MV-4-11 (cell line): ENCODE measurements at places on chromosomes 3 and 15.

GRCh38 chr3:118485693-118486092, 549.0 kb downstream of the IGSF11 start:
- no peak for DNase-seq

- DNase-seq, result peak; percentile 22
Measured at GRCh38 chr3:120568598-120568997, 27.5 kb upstream of the NDUFB4 start.

- DNase-seq, result peak; percentile 49
Measured at GRCh38 chr3:105417525-105418289, 51.0 kb downstream of the ALCAM start.

GRCh38 chr3:130659911-130660310, 86.7 kb downstream of the PIK3R4 start:
- DNase-seq, result no peak

DNA sequence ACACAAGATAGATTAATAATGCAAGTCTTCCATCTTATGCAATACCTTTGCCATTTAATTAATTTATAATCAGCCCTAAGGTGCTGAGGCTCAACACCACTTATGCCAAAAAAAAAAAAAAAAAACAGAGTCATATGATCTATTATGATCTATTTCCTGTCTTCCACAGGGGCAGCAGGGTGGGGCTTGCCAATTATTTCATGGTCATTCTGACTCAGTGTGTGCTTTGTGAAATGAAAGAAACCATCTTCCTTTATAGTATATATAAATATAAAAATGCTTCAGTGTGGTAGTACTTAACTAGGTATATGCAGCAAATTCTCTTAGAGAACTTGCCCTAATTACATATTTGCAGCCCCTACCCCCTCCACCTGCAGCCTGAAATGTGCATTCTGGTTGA, 7.2 kb upstream of the RARB start:
- no peak for DNase-seq

- DNase-seq, result no peak
Measured at GRCh38 chr3:12280357-12280806, 8.5 kb upstream of the PPARG start.

DNA sequence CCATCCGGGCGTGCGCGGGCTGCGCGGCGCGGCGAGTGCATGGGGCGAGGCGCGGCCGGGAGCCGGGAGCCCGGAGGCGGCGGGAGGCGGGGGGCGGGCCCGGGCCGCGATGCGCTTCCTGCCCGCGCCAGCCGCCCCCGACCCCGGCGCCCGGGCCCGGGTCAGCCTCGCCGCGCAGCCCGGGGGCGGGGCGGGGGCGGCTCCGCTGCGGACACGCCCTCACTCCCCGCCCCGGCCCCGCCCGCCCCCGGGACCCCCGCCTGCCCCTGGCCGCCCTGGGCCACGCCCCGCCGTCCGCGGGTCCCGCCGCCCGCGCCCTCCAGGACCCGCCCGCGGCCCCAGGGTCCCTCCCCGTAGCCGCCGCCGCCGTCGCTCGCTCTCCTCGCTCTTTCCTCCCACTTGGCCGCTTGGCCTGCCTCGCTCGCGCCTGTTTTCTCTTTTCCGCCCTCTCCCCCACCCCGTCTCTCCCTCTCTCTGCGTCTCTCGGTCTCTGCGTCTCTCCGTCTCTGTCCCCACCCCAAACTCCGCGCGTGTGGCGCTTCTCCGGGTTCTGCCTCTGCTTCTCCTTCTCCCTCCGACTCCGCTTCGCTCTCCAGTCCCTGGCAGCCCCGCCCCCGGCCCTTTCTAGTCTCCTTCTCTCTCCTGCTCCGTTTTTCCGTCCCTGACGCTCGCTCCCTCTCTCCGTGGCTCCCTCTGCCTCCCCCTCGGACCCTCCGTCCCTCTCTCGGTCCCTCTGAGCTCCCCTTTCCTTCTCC, at the start of gene PLXND1:
Gene PLXND1 (minus strand): TSS at position 41 of the 755 bp plus-strand sequence. CDS start 37 bp downstream, at position 4.
- DNase-seq, result peak; percentile 15

DNA sequence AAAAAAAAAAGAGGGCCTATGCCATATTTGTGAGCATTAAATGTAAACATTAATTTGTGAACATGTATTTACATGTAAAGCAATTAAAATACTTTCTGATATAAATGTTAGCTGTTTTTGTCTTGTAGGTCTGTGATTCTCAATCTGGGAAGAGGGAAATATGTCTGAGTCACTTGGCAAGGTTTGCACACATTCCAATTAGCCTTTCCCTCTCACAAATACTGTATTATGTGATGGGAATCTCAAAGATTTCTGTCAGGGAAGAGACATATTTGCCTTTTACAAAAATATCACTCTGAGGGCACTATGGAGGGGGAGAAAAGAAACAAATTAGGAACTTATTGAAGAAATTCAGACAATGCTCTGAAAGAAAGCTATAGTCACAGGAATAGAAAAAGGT, 483.6 kb downstream of the GBE1 start:
- no peak for DNase-seq

DNA sequence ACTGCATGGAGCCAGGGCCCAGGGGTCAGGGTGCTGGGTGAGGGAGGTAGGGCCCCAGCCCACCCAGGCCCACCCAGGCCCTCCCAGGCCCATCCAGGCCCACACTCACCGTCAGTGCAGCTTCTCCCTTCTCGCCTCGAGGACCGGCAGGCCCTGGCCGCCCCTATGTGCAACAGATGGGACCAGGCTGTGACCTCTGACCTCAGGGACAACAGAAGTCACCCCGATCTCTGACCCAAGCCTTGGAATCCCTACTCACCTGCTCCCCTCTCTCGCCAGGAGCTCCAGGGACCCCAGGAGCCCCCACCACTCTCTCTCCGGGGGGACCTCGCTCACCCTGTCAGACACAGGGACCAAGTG, 2.8 kb upstream of the UCN2 start:
- DNase-seq, result no peak

GRCh38 chr3:124669470-124669869, 60.8 kb upstream of the UMPS start:
- no peak for DNase-seq

DNA sequence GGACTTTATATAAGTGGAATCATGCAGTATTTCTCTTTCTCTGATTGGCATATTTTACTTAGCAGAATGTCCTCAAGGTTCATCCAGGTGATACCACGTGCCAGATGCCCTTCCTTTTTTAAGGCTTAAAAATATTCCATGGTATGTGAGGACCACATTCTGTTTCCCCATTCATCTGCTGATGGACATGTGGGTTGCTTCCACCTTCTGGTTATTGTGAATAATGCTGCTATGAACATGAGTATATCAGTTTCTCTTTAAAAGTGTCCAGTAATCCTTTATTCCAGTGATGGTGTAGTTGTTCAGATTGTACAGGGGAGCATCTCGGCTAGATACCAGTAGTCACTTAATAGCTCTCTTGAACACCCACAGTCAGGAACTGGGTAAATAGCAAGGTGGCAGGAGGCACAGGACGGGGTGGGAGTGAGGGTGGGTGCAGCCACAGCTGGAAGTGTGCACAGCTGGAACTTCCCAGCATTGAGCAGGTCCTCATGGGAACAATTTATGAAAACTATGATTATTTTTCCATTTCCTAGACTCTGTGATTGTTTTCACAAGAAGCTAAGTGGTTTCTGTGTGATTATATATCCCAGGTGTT, 50.3 kb upstream of the ATG7 start:
- DNase-seq, result no peak

DNA sequence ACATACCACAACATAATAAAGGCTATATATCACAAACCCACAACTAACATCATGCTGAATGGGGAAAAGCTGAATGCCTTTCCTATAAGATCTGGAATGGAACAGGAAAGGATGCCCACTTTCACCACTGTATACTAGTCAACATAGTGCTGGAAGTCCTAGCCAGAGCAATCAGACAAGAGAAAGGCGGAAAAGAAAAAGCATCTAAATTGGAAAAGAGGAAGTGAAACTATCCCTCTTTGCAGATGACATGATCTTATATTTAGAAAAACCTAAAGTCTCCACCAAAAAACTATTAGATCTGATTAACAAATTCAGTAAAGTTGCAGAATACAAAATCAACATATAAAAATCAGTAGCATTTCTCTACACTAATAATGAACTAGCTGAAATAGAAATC, 14.6 kb upstream of the PIK3CA start:
- DNase-seq, result peak; percentile 75

GRCh38 chr15:29129926-29130325, 139.7 kb downstream of the NSMCE3 start:
- DNase-seq, result no peak

DNA sequence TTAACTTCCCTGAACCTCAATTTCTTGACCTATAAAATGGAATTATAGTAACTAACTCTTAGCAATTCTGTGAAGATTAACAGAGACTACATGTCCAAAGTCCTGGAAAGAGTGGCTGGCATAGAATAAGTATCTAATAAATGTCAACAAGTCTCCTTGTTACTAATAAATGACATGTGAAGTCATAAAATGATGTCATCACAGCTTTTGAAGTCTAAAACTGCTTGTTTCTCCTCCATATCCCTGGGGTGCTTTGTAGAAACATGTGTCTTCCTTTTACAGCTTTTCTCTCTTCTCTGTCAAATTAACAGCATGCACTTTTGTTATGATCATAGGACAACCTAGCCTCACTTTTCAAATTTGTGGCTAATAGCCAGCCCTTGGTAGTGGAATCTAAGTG, 510.2 kb downstream of the NTRK3 start:
- no peak for DNase-seq

DNA sequence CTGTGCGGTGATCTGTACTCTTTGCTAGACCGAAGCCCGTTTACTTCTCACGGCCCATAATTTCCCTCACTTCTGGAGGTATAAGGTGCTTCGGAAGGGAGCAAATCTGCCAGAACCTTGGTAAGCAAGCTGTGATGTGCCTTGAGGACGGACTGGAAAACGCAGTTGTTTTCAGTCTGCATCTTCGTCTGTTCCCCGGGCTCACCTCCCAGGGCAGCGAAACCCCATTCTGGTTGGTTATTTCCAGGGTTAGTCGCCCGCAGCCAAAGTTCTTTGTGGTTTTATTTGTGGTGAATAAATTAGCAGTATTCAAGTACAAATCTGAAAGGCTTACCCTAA, 401 bp downstream of the RAMAC start:
- no peak for DNase-seq

DNA sequence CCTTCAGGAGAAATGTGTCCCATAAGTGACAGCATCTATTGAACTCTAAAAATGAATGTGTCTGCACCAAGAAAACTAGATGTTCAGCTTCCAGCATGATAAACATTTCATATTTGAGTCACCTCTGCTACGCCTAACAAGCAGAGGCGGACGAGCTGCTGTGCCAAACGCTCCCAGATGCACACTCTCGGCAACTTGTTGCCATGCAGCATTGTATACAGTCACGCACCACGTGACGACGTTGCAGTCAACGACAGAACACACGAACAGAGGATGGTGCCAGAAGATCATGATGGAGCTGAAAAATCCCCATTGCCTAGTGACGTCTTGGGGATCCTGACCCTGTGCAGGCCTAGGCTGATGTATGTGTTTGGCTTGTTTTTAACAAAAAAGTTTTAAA, 137.5 kb downstream of the XXYLT1 start:
- no peak for DNase-seq

GRCh38 chr15:55791551-55792400, 48.8 kb upstream of the PRTG start:
- DNase-seq, result peak; percentile 10

DNA sequence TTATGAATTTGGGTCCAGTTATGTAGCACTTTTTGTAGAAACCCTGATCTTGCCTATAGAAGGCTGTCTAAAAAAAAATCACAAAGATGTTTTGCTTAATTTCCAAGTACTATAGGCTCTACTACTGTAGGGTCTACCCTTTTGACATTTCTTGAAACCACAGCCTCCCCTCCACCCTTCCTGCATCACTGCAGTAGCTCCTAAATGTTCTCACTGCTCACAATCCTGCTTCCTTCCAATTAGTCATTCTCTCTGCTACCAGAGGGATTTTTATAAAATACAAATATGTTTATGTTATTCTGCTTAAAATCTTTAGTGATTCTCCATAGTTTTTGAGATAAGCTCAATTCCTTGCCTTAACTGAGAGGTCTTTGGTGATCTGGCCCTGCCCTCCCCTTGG, 114.0 kb downstream of the CYP19A1 start:
- DNase-seq, result no peak

DNA sequence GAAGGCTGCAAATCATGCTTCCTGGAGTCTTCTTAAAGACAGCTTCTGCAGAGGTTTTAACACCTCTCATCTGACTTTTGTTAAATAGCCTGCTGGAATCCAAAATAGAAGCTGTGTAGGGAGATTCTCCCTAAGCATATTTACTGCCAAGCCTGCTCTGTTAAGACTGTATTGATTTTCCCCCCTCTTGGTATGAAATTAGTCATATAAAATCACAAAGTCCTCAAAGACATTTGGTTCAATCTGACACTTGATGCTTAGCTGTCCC, 94.6 kb downstream of the ITPR1 start:
- no peak for DNase-seq

GRCh38 chr3:100710261-100710968, 1.1 kb downstream of the TFG start:
- DNase-seq, result peak; percentile 61

- no peak for DNase-seq
Measured at GRCh38 chr3:146091397-146091796, 69.6 kb downstream of the PLOD2 start.
